ENCODE measurements at places on chromosomes 4 and X.

- peaks cover 4% of the 10 kb centered on the region for H3K4me1 ChIP-seq
- DNase-seq: no peak
- no peak overlapping the region for H3K4me3 ChIP-seq
Measured at GRCh38 chrX:24398766-24399165, 38.3 kb downstream of the SUPT20HL1 start.

GRCh38 chr4:163556650-163557391, 62.3 kb downstream of the TMA16 start:
- no peaks in the 10 kb centered on the region for H3K4me1 ChIP-seq
- no peaks in the 10 kb centered on the region for H3K36me3 ChIP-seq
- no peaks in the 10 kb centered on the region for H3K27me3 ChIP-seq
- DNase-seq: no peak
- H3K27ac ChIP-seq: no peak overlapping the region
- no peak overlapping the region for H3K4me3 ChIP-seq

DNA sequence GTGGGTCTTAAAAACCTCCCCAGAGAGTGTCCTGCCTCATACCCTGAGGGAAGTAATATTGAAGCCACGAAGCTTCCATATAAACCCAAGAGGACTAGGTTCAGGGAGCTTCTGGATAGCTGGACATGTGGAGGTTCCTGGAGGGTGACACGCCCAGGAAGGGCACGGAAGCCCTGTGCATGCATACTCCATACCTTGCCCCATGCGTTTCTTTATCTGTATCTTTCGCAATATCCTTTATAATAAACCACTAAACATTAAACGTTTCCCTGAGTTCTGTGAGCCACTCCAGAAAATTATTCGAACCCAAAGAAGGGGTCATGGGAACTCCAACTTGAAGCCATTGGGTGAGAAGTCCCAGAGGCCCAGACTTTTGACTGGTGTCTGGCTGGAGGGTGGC, 45.7 kb upstream of the HPF1 start:
- H3K27me3 ChIP-seq: no peaks in the 10 kb centered on the region
- no peak overlapping the region for H3K27ac ChIP-seq
- H3K36me3 ChIP-seq: no peaks in the 10 kb centered on the region
- no peaks in the 10 kb centered on the region for H3K4me1 ChIP-seq
- no peak overlapping the region for H3K4me3 ChIP-seq

DNA sequence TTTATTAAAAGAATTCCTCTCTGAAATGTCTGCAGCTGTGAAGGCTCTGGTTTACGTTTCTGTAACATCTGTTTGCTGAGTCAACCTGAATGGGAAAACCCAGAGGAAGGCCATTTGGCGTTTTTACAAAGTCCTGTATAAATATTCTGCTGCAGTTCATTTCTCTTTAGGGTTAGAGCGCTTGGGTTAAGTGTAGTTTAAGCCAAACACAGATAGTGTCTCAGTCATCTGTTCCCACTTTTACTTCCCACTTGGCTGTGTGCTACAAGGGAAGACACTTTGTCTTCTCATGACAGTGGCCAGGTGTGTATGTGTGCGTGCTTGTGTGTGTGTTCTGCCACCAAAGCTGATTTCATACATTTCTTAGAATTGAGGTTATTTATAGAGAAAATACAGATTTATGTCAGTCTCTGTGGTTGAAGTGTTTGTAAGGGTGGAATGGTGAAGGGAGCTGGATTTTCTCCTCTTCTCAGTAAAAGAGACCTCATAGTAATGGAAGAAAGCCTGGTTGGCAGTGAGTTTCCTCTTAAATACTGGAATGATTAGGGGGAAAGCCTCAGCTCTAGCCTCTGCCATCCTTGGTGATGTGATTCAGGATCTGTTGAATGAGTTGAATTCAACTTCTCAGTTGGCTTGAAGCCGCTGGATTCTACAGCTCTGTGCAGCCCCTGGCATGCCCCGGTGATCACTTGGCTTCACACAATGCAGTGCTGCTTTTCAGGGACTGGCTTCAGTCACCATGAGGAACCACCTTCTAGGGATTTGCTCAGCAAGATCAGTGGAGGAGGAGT, 50.6 kb downstream of the JADE1 start:
- no peaks in the 10 kb centered on the region for H3K27me3 ChIP-seq
- H3K4me3 ChIP-seq: no peak overlapping the region
- H3K36me3 ChIP-seq: no peaks in the 10 kb centered on the region

GRCh38 chr4:184039963-184040383, 134.9 kb downstream of the STOX2 start:
- no peaks in the 10 kb centered on the region for H3K27me3 ChIP-seq
- H3K4me3 ChIP-seq: no peak overlapping the region
- no peaks in the 10 kb centered on the region for H3K4me1 ChIP-seq
- H3K36me3 ChIP-seq: no peaks in the 10 kb centered on the region
- DNase-seq: no peak
- H3K27ac ChIP-seq: no peak overlapping the region

- no peak overlapping the region for H3K27ac ChIP-seq
- DNase-seq: no peak
- no peaks in the 10 kb centered on the region for H3K27me3 ChIP-seq
- H3K36me3 ChIP-seq: no peaks in the 10 kb centered on the region
- H3K4me3 ChIP-seq: no peak overlapping the region
Measured at GRCh38 chrX:124386401-124386800, 40.0 kb downstream of the SH2D1A start.

- no peaks in the 10 kb centered on the region for H3K36me3 ChIP-seq
- DNase-seq: no peak
- H3K4me1 ChIP-seq: no peaks in the 10 kb centered on the region
- H3K4me3 ChIP-seq: no peak overlapping the region
- H3K27ac ChIP-seq: no peak overlapping the region
- H3K27me3 ChIP-seq: no peaks in the 10 kb centered on the region
Measured at GRCh38 chr4:72022553-72022952, 9.2 kb upstream of the NPFFR2 start.

GRCh38 chrX:119758731-119759247, 401 bp downstream of the SOWAHD start:
- peak overlapping the region; percentile 32 for H3K4me3 ChIP-seq
- H3K36me3 ChIP-seq: no peaks in the 10 kb centered on the region
- peak; percentile 51 for DNase-seq
- H3K4me1 ChIP-seq: no peaks in the 10 kb centered on the region
- H3K27ac ChIP-seq: no peak overlapping the region

GRCh38 chrX:17442898-17443297, 67.9 kb downstream of the NHS start:
- H3K27ac ChIP-seq: no peak overlapping the region
- H3K4me3 ChIP-seq: no peak overlapping the region
- no peaks in the 10 kb centered on the region for H3K27me3 ChIP-seq
- DNase-seq: no peak
- H3K36me3 ChIP-seq: no peaks in the 10 kb centered on the region
- H3K4me1 ChIP-seq: peaks cover 7% of the 10 kb centered on the region

DNA sequence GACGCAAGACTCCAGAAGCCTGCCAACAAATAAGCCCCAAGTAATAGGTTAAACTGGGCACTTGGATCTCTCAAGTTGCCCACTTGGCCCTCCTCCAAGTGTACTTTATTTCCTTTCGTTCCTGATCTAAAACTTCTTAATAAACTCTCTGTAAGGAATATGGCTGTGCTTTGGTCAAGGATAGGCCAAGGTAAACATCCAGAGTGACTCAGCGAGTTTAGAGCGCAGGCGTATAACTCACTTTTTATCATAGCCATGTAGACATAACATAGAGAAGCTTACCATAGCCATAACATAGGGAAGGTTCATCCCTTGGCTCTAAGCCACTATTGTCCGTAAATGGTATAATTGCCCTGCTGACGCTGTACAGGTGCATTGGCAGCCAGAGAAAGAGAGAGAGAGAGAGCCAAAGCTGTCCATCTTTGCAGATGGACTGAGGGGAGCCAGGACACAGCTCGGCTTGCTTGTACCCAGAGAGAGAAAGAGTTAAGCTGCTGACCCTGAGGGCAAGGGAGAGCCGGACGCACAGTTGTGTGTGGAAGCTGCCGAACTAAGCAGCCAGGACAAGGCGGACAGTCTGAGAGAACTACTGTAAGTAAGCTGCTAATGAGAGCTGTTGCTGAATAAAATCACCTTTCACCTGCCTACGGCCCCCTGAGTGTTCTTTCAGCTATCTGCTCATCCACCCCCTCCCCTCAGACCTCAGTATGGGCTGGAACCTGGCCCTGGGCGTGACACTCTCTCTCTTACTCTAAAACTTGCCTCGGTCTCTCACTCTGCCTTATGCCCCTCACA, 1.8 kb downstream of the TLR1 start:
- peaks cover 4% of the 10 kb centered on the region for H3K4me1 ChIP-seq
- no peaks in the 10 kb centered on the region for H3K27me3 ChIP-seq
- no peak overlapping the region for H3K4me3 ChIP-seq
- no peaks in the 10 kb centered on the region for H3K36me3 ChIP-seq
- DNase-seq: no peak
- no peak overlapping the region for H3K27ac ChIP-seq

GRCh38 chr4:16914208-16914607, 15.8 kb upstream of the LDB2 start:
- H3K27me3 ChIP-seq: no peaks in the 10 kb centered on the region
- no peak overlapping the region for H3K27ac ChIP-seq
- H3K4me3 ChIP-seq: no peak overlapping the region
- no peaks in the 10 kb centered on the region for H3K36me3 ChIP-seq

DNA sequence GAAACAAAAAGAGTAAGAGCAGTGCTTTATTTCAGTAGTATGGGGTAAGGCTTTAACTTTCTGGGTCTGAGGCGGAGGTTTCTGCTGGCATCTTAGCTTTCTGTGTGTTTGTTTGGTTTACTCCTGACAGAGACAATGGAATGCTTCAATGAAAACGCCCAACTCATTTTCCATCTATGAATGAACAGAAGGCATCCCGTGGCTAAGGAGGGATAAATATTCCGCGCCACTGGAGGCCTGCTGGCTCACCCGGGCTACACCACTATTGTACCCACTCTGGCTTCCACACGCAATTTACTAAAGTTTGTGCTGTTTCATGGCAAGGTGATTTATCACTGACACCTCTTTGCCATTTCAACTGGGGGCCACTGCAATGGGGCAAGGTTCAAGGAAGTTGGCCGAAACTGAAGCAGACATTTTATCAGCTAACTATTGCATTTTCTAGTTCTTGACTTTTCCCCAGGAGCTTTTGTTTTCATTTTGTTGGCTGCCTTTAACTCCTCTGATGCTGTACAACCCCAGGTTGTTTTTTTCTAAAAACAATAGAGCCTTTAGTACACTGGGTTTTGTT, 32.8 kb upstream of the PPARGC1A start:
- H3K36me3 ChIP-seq: no peaks in the 10 kb centered on the region
- no peak for DNase-seq
- H3K27ac ChIP-seq: no peak overlapping the region
- H3K27me3 ChIP-seq: no peaks in the 10 kb centered on the region

DNA sequence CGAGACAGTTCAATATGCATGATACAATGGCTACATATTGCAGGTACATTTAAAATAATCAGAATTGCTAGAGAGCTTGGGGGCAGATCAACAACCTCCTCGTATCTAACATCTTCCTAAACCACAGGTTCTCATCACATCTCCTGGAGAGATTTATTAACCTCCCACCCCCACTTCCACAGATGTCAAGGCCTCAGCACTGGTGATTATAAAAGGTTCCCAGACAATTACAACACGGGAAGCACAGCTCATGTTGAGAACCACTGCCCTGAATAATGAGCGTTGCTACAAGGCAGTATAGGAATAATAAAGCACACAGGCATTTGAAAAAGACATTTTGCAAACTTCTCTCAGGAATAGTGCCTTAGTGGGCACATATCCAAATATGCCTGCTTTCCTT, 42.8 kb downstream of the ELOVL6 start:
- no peaks in the 10 kb centered on the region for H3K36me3 ChIP-seq
- H3K27me3 ChIP-seq: no peaks in the 10 kb centered on the region
- no peak overlapping the region for H3K27ac ChIP-seq
- H3K4me3 ChIP-seq: no peak overlapping the region
- no peaks in the 10 kb centered on the region for H3K4me1 ChIP-seq

- no peaks in the 10 kb centered on the region for H3K4me1 ChIP-seq
- H3K27ac ChIP-seq: no peak overlapping the region
- DNase-seq: no peak
- no peaks in the 10 kb centered on the region for H3K36me3 ChIP-seq
- H3K27me3 ChIP-seq: no peaks in the 10 kb centered on the region
- H3K4me3 ChIP-seq: no peak overlapping the region
Measured at GRCh38 chrX:78624426-78624825, 34.7 kb downstream of the RTL3 start.
